ENCODE measurements at places on chromosomes 1 and 21. TPM values are rescaled to one million over a fixed set of nuclear protein-coding genes. Genes with fewer than 3 reads are reported as not detected.
A peak's percentile ranks its signal among the peaks of the same experiment; 100 is the strongest.

The VANGL2 gene
- total RNA-seq = not detected

The PLEKHG5 gene
- total RNA-seq = 1.8 TPM

The MNDA gene
- not detected for total RNA-seq

The LAX1 gene
- total RNA-seq = 15.2 TPM

The JAK1 gene
- total RNA-seq = 102 TPM

The OR2AJ1 gene
- not detected for total RNA-seq

The FCER1A gene
- not detected for total RNA-seq

The NEK2 gene
- total RNA-seq = 18.9 TPM

The MAP1LC3C gene
- not detected for total RNA-seq

The ACTL8 gene
- total RNA-seq = not detected

The OR2M3 gene
- total RNA-seq = not detected

The ELAPOR1 gene
- total RNA-seq = 32.7 TPM

The USF1 gene
- 51.5 TPM for total RNA-seq

GRCh38 chr1:18343581-18343980, 137.1 kb upstream of the KLHDC7A start:
- no peak overlapping the region for H3K4me3 ChIP-seq
- H3K4me1 ChIP-seq = no peaks in the 10 kb centered on the region
- no peak overlapping the region for H3K27ac ChIP-seq
- DNase-seq = no peak
- no peaks in the 10 kb centered on the region for H3K36me3 ChIP-seq
- peaks cover 3% of the 10 kb centered on the region for H3K27me3 ChIP-seq

- DNase-seq = no peak
- no peak overlapping the region for H3K27ac ChIP-seq
- no peak overlapping the region for H3K4me3 ChIP-seq
- H3K4me1 ChIP-seq = no peaks in the 10 kb centered on the region
- H3K36me3 ChIP-seq = no peaks in the 10 kb centered on the region
These were observed 1240.7 kb downstream of the BRINP3 start for GRCh38 chr1:189237008-189237407.

- H3K27ac ChIP-seq = no peak overlapping the region
- peaks cover 47% of the 10 kb centered on the region for H3K36me3 ChIP-seq
- H3K4me3 ChIP-seq = no peak overlapping the region
- DNase-seq = no peak
- H3K4me1 ChIP-seq = peaks cover 13% of the 10 kb centered on the region
These were observed 75.0 kb downstream of the MRPS6 start for GRCh38 chr21:34148419-34148804.

DNA sequence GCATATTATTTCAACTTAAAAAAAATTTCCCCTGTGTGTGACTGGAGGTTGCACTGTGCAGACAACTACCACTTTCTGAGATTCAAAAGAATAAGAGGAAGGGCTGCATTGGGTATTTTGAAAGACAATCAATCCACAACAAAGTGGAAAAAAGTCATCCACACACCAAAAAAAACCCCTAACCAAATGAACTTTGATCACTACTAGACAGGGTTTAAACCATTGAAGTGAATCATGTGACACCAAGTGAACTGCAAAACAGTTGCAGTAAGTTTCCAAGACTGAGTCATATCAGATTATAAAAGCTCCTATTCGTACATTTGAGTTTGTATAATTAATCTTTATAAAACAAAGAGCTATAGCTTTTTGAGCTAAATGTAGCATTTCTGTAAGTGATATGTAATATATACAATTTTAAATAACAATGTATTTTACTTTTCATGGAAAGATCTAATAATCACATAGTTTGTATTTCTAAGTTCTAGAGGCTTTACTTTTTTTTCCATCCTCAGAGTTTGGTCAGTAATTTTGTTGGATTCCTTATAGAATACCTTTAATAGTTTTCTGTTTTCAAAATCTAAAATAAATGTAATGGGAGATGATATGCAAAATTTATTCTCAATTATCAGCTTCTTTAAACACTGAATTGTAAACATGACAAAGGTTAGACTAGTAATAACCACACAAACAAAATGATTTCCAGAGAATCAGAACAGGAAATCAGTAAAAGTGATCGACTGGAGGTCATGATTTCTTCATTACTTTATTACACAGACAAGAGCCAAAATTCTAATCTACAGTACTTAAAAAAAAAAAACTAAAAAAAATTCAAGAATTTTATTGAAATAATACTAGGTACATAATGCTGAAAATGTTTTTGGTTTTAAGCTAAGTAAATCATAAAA, 50.5 kb upstream of the GFI1 start:
- no peaks in the 10 kb centered on the region for H3K27me3 ChIP-seq
- peaks cover 86% of the 10 kb centered on the region for H3K4me1 ChIP-seq
- H3K36me3 ChIP-seq = peaks cover 29% of the 10 kb centered on the region
- peak overlapping the region; percentile 92 for H3K27ac ChIP-seq

DNA sequence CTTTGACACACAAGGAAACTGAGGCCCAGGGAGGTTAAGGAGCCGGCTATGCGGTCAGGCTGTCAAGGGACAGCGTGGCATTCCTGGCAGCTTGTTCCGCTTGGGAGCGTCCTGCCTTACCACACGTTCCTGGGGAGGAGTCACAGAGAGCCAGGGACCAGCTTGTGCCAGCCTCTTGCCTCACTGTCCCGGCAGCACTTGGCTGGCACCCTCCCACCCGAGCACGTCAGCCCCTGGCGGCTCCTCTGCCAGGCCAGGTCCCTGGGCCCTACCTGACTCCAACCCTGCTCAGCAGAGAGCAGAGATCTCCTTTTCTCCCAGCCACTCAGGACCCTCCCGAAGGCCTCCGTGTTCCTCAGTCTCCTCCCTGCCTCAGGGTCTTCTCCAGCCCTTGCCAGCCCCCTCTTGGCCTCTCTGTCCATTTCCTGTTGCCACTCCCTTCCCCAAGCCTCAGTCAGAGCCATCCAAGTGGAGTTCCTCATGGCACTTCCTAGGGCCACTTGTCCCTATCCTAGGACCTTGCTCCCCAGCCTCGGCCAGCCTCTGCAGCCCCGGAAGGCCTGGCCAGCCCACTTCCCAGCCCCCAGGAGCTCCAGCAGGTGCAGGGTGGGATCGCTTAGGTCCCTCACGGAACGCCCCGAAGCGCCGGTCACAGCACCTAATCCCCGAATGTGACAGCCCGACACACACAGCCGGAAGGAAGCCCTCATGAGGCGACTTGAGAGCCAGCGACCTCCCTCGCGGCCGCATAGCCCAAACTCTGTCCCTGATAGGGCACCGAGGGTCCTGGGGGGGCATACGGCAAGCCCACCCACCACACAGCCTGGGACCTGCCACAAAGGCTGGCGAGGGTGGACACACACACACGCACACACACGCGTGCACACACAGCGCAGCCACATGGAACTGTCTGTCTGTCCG, 130.3 kb downstream of the CASZ1 start:
- no peak overlapping the region for H3K27ac ChIP-seq
- no peaks in the 10 kb centered on the region for H3K36me3 ChIP-seq
- no peaks in the 10 kb centered on the region for H3K4me1 ChIP-seq
- DNase-seq = no peak

GRCh38 chr1:15692121-15692682, 8.1 kb downstream of the PLEKHM2 start:
- peak overlapping the region; percentile 75 for H3K27ac ChIP-seq
- DNase-seq = no peak
- H3K36me3 ChIP-seq = peaks cover 15% of the 10 kb centered on the region
- H3K4me3 ChIP-seq = no peak overlapping the region
- peaks cover 30% of the 10 kb centered on the region for H3K4me1 ChIP-seq

DNA sequence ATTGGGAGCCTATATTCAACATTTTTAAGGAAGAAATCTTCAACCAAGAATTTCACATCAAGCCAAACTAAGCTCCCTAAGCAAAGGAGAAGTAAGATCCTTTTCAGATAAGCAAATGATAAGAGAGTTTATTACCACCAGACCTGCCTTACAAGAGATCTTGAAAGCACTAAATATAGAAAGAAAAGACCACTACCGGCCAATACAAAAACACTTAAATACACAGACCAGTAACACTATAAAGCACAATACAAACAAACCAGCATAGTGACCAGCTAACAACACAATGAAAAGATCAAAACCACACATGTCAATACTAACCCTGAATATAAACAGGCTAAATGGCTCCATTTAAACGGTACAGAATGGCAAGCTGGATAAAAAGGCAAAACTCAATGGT, 165.4 kb downstream of the MRPL39 start:
- H3K4me1 ChIP-seq = no peaks in the 10 kb centered on the region
- no peak overlapping the region for H3K4me3 ChIP-seq
- H3K27me3 ChIP-seq = no peaks in the 10 kb centered on the region
- peaks cover 1% of the 10 kb centered on the region for H3K36me3 ChIP-seq
- no peak for DNase-seq
- H3K27ac ChIP-seq = no peak overlapping the region

DNA sequence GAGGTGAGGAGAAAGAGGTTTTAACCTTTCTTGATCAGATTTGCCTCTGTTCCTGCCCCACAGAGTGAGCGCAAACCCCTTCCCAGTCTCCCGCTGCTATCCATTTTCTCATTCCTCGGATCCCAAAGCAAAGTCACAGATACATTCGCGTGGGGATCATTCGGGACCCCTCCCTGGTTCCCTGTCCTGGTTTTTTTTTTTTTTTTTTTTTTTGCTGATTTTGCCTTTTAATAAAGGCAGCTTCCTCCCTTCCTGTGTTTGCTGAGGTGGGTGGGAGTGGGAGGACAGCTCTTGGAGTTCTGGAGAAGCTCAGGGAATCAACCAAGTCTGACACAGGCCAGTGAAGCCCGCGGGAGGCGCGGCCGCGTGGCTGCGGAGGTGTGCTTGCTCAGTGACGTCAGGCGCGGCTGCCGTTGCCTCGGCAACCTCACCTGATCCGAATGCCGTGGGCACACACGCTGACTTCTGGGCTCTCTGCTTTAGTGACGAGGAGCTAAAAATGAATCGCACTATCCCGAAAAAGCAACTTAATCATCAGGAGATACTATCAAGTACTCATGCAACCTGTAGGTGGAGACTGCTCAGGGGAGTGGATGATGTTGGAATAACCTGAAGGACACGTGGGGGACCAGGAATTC, 106.4 kb downstream of the TBX19 start:
- peak overlapping the region; percentile 51 for H3K4me3 ChIP-seq
- no peaks in the 10 kb centered on the region for H3K36me3 ChIP-seq
- H3K4me1 ChIP-seq = peaks cover 21% of the 10 kb centered on the region
- H3K27me3 ChIP-seq = peaks cover 25% of the 10 kb centered on the region
- H3K27ac ChIP-seq = peak overlapping the region; percentile 67

- DNase-seq = no peak
- H3K27me3 ChIP-seq = no peaks in the 10 kb centered on the region
- no peak overlapping the region for H3K4me3 ChIP-seq
- peaks cover 20% of the 10 kb centered on the region for H3K4me1 ChIP-seq
- H3K36me3 ChIP-seq = peaks cover 21% of the 10 kb centered on the region
These were observed 74.5 kb downstream of the FOXJ3 start for GRCh38 chr1:42260376-42261070.

GRCh38 chr1:117697220-117697781, 91.5 kb downstream of the TENT5C start:
- DNase-seq = no peak
- H3K27me3 ChIP-seq = peaks cover 29% of the 10 kb centered on the region
- peaks cover 7% of the 10 kb centered on the region for H3K4me1 ChIP-seq
- no peaks in the 10 kb centered on the region for H3K36me3 ChIP-seq
- H3K27ac ChIP-seq = no peak overlapping the region

GRCh38 chr1:154552036-154552435, 6.4 kb downstream of the UBE2Q1 start:
- H3K4me3 ChIP-seq = no peak overlapping the region
- no peak overlapping the region for H3K27ac ChIP-seq
- no peaks in the 10 kb centered on the region for H3K27me3 ChIP-seq
- peaks cover 39% of the 10 kb centered on the region for H3K4me1 ChIP-seq
- DNase-seq = no peak
- peaks cover 60% of the 10 kb centered on the region for H3K36me3 ChIP-seq

DNA sequence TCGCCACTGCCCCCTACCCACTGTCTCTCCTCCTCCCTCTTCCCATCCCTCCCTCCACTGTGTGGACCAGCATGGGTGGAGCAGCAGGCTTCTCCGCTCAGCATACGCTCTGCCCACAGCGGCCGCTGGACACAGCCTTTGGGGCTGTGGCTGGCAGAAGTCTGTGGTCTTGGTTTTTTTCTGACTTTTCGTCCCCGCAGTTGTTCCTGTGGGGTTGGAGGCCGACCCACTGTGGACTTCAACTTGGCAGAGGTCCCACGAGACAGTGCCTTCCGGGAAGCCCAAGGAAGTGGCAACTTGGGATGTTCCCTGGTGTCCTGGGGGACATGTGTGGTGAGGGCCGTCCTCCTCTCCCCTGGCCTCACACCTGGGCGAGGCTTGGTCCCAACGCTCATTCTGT, 162.5 kb upstream of the C1orf174 start:
- H3K36me3 ChIP-seq = no peaks in the 10 kb centered on the region
- H3K4me1 ChIP-seq = no peaks in the 10 kb centered on the region
- H3K27me3 ChIP-seq = no peaks in the 10 kb centered on the region

DNA sequence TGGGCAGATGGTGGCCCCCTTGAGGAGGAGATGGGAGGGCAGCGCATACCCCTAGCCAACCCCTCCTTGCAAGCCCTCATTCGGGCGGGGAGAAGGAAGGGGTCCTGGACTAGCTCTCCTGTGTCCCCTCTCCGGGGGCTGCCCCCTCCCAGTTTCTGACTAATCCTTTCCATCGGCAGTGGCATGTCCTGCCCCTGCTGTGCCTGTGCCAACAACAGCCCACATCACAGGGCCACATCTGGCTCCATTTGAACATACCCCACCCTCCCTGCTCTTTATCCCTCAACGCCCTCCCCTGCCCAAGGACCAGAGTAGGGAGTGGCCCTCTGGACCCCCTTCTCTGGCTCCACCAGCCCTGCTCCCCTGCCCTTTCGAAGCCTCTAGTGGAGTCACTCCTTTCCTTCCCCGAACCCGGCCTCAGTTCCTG, 11.0 kb upstream of the LMNA start:
- DNase-seq = no peak
- peaks cover 19% of the 10 kb centered on the region for H3K27me3 ChIP-seq
- H3K27ac ChIP-seq = peak overlapping the region; percentile 70
- H3K36me3 ChIP-seq = peaks cover 2% of the 10 kb centered on the region
- peaks cover 55% of the 10 kb centered on the region for H3K4me1 ChIP-seq
- H3K4me3 ChIP-seq = no peak overlapping the region

- H3K36me3 ChIP-seq = peaks cover 10% of the 10 kb centered on the region
- no peak overlapping the region for H3K4me3 ChIP-seq
- H3K27ac ChIP-seq = no peak overlapping the region
These were observed 3.9 kb downstream of the KPNA6 start for GRCh38 chr1:32111789-32112188.

DNA sequence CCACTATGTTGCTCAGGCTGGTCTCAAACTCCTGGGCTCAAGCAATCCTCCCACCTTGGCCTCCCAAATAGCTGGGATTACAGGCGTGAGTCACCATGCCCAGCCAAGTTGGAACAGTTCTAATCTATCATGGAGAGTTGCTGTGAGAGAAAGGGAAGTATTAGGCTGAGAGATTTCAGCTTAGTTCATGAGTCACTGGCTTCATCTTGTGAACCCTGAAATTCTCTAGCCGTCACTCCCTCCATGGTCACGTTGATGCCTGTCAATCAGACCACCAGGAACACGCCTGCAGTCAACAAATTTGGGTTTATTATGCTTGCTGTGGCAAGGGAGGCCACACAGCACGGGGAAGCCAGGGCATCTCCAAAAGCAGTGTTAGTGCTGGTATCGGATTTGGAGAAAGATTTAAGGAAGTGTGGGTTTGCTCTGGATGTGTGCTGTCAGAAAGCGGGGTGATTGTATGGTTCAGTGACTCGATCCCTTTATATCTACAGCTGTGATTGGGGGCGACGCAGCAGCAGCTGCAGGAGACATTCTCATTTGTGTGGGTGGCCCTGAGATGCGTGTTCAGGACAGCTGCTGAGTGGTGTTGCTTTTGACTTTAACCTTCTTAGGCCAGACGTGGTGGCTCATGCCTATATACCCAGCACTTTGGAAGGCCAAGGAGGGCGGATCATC, 18.7 kb downstream of the UQCRHL start:
- no peak overlapping the region for H3K27ac ChIP-seq
- peaks cover 7% of the 10 kb centered on the region for H3K27me3 ChIP-seq
- H3K4me1 ChIP-seq = no peaks in the 10 kb centered on the region
- no peak for DNase-seq
- H3K4me3 ChIP-seq = no peak overlapping the region

Data from activated T-helper 1 cell treated with anti-CD3 and anti-CD28 coated beads, Interleukin-12 subunit alpha, Interleukin-12 subunit beta, Interleukin-2, Interleukin-4 antibody, amounts not matched to agents 30 ng/mL and 10 ng/mL and 1 ng/mL, durations not matched to agents 14 hours and 24 hours and 36 hours (primary cell).